ENCODE measurements at places on chromosomes 2 and 18. TPM values are rescaled to one million over a fixed set of nuclear protein-coding genes. Genes with fewer than 3 reads are reported as not detected.

Gene SH3YL1
- 16.1 TPM for total RNA-seq

Gene RRM2
- total RNA-seq, result not detected

Gene MYCN
- 0.25 TPM for total RNA-seq

Gene GRHL1
- 0.29 TPM for total RNA-seq

Gene TCF7L1
- 1.6 TPM for total RNA-seq

Gene ARHGAP25
- 3.2 TPM for total RNA-seq

Gene GRB14
- 2.8 TPM for total RNA-seq

Gene UGT1A4
- total RNA-seq, result not detected

Gene RABL2A
- 1.2 TPM for total RNA-seq

Gene PLCL1
- 9.2 TPM for total RNA-seq

Gene HYCC2
- total RNA-seq, result 2.6 TPM

Gene KYNU
- 0.46 TPM for total RNA-seq

Gene PPM1G
- 47.2 TPM for total RNA-seq

Gene CPO
- 0.26 TPM for total RNA-seq

GRCh38 chr2:217866457-217866856 is 136.3 kb downstream of the TNS1 start:
- H3K36me3 ChIP-seq, result no peaks in the 10 kb centered on the region
- H3K4me1 ChIP-seq, result peaks cover 82% of the 10 kb centered on the region
- no peaks in the 10 kb centered on the region for H3K27me3 ChIP-seq
- DNase-seq, result peak; percentile 67

- H3K27ac ChIP-seq, result no peak overlapping the region
- DNase-seq, result no peak
- H3K27me3 ChIP-seq, result no peaks in the 10 kb centered on the region
- no peaks in the 10 kb centered on the region for H3K4me1 ChIP-seq
- no peaks in the 10 kb centered on the region for H3K36me3 ChIP-seq
- H3K4me3 ChIP-seq, result no peak overlapping the region
Measured at GRCh38 chr2:135913727-135914365, 37.6 kb upstream of the MCM6 start.

- H3K27me3 ChIP-seq, result no peaks in the 10 kb centered on the region
- no peak overlapping the region for H3K4me3 ChIP-seq
- H3K27ac ChIP-seq, result peak overlapping the region; percentile 23
- DNase-seq, result peak; percentile 47
Measured at GRCh38 chr2:237327175-237327950, 86.6 kb downstream of the COL6A3 start.

DNA sequence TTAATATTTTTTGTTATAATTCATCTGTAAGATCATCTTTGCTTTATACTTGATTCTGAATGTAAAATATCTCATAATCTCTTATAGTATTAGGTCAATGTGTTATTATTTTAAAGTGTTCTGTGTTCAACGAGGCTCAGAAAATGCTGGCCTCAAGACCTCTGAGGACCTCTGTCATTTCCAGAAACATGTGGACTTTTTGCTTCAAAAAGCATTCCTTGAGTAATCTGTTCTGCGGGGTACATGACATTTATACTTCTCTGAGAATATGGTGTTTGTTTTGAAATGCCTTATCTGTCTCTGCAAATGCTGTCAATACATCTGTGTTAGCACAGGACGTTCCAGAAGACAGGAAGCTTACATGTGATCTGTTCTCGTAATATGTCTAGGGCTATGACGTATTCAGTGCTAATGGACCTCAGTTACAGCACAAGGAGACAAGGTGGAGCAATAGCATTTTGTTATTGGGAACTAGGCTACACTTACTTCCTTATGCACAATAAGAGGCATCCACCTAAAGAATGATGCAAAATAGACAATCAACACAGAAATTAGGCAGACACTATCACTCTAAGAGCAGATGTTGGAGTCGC is 37.6 kb upstream of the IL1RL1 start:
- no peak for DNase-seq
- H3K27me3 ChIP-seq, result no peaks in the 10 kb centered on the region
- H3K36me3 ChIP-seq, result no peaks in the 10 kb centered on the region

DNA sequence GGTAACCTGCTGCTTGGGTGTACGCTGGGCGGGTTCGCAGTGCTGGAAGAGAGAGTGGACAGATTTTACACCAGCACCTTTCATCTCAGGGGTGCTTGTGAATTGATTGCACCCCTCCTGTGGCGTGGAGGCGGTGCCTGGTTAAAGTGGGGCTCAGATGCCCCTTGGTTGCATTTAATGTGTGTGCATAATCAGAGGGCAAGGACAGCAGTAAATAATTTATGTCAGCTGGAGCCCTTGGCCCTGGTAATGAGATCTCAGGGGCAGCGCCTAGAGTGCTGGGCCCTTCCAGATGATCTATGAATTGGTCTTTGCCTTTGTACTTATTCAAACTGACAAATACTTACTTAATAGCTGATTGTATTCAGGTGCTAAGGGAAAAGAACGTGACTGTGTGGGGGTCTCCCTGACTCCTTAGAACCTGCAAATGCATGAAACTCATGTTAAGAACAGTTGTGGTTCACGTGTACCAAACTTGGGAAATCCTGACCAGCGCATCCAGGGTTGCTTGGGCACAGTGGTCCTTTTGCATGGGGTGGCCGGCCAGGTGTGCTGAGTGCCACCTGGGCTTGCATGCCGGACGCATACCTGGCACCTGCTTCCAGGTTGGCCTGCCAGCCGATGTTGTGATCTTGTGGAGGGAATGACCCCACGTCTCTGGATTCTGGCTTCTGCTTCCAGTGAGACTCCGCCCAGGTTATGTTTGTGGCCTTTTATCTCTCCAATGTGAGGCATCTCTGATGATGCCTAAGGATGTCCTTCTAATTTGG is 118.5 kb downstream of the AGAP1 start:
- H3K4me1 ChIP-seq, result peaks cover 25% of the 10 kb centered on the region
- no peak overlapping the region for H3K4me3 ChIP-seq
- H3K27me3 ChIP-seq, result no peaks in the 10 kb centered on the region
- no peak overlapping the region for H3K27ac ChIP-seq

DNA sequence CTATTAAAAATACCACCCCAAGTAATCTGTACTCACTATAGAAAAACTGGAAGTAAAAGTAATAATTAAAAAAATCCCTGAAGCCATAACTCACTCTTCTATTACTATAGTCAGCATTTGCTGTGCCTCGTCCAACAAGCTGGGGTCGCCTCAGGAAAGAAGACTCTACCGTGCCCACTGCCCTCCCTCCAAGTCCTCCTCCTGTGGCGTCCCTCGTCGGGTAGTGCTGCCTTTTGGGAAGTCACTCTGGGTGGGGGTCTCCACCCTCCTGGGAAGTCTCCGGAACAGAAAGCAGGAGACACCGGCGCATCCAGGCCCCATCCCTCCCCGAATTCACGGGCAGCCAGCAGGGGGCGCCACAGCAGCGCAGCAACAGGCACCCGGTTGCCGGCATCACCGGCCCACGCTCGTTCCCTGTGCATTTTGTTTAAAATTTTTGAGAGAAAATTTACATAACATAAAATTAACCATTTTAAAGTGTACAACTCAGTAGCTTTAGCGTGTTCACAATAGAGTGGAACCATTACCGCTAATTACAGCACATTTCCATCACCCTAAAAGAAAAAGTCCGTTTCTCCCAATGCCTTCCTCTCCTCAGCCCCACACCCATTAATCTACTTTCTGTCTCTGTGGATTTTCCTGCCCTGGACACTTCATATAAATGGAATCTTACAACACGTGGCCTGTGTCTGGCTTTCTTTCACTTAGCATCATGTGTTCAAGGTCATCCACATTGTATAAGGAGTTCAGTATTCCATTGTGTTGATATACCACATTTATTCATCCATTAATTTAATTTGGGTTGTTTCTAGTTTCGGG is 62.2 kb downstream of the ADNP2 start:
- no peak overlapping the region for H3K27ac ChIP-seq
- no peak overlapping the region for H3K4me3 ChIP-seq
- H3K36me3 ChIP-seq, result no peaks in the 10 kb centered on the region
- H3K4me1 ChIP-seq, result no peaks in the 10 kb centered on the region

DNA sequence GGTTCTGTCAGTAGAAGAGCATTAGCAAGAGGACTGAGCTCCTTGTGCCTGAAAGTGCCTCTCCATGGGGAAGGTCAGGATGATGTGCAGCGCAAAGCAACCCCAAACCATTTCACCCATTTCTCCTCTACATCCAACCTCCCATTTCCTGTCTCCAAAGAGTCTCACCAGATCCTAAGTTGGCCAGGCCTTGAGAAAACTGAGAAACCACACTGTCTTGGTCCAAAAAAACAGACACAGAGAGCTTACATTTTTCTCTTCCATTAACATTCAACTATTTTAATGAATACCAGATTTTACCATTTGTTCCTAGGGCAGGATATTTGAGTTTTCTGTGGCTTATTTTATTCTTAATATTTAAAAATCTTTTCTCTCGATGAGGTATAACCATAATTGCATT is 195.0 kb downstream of the EPHA4 start:
- DNase-seq, result no peak
- H3K27me3 ChIP-seq, result no peaks in the 10 kb centered on the region
- no peak overlapping the region for H3K27ac ChIP-seq
- H3K36me3 ChIP-seq, result no peaks in the 10 kb centered on the region
- H3K4me3 ChIP-seq, result no peak overlapping the region

GRCh38 chr2:165274698-165275097 is 35.5 kb downstream of the SCN2A start:
- H3K27me3 ChIP-seq, result no peaks in the 10 kb centered on the region
- peak; percentile 75 for DNase-seq
- no peaks in the 10 kb centered on the region for H3K36me3 ChIP-seq
- H3K4me1 ChIP-seq, result peaks cover 21% of the 10 kb centered on the region
- H3K27ac ChIP-seq, result peak overlapping the region; percentile 76

- H3K4me1 ChIP-seq, result peaks cover 19% of the 10 kb centered on the region
- H3K4me3 ChIP-seq, result no peak overlapping the region
- DNase-seq, result no peak
- H3K36me3 ChIP-seq, result peaks cover 9% of the 10 kb centered on the region
Measured at GRCh38 chr2:238338710-238339394, 18.5 kb downstream of the TRAF3IP1 start.

- no peak overlapping the region for H3K27ac ChIP-seq
- DNase-seq, result no peak
- no peaks in the 10 kb centered on the region for H3K27me3 ChIP-seq
- H3K4me3 ChIP-seq, result no peak overlapping the region
- no peaks in the 10 kb centered on the region for H3K36me3 ChIP-seq
Measured at GRCh38 chr18:61955644-61956043, 62.8 kb upstream of the RNF152 start.

GRCh38 chr2:148794558-148794957 is 80.5 kb upstream of the KIF5C start:
- no peak for DNase-seq
- H3K27me3 ChIP-seq, result no peaks in the 10 kb centered on the region
- H3K27ac ChIP-seq, result no peak overlapping the region
- H3K4me3 ChIP-seq, result no peak overlapping the region

- peak; percentile 33 for DNase-seq
- no peak overlapping the region for H3K27ac ChIP-seq
- H3K4me1 ChIP-seq, result no peaks in the 10 kb centered on the region
Measured at GRCh38 chr2:177332026-177332991, 60.3 kb upstream of the AGPS start.

Data from gastrocnemius medialis (tissue), 4 donors.